ENCODE measurements at places on chromosomes 13 and 19. TPM values are rescaled to one million over a fixed set of nuclear protein-coding genes. Genes with fewer than 3 reads are reported as not detected.

KATNAL1 gene
- 1.4 TPM for polyA plus RNA-seq

DNA sequence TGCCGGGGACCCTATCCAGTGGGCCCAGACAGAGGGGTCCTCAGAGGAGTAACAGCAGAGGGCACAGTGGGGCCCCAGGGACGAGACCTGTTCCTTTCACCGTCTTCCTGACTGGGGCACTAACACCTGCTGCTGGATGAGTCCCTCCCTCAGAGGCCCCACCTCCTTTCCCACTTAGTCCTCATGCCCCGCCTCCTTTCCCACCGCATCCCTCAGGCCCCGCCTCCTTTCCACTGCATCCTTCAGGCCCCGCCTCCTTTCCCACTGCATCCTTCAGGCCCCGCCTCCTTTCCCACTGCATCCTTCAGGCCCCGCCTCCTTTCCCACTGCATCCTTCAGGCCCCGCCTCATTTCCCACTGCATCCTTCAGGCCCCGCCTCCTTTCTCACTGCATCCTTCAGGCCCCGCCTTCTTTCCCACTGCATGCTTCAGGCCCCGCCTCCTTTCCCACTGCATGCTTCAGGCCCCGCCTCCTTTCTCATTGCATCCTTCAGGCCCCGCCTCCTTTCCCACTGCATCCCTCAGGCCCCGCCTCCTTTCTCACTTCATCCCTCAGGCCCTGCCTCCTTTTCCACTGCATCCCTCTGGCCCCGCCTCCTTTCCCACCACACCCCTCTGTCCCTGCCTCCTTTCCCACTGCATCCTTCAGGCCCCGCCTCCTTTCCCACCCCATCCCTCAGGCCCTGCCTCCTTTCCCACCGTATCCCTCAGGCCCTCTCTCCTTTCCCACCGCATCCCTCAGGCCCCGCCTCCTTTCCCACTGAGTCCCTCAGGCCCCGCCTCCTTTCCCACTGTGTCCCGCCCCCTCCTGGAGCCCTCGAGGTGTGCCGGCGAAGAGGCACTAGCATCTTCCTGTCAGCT lies 6.7 kb downstream of the SPPL2B start:
- DNase-seq = peak; percentile 27

DNA sequence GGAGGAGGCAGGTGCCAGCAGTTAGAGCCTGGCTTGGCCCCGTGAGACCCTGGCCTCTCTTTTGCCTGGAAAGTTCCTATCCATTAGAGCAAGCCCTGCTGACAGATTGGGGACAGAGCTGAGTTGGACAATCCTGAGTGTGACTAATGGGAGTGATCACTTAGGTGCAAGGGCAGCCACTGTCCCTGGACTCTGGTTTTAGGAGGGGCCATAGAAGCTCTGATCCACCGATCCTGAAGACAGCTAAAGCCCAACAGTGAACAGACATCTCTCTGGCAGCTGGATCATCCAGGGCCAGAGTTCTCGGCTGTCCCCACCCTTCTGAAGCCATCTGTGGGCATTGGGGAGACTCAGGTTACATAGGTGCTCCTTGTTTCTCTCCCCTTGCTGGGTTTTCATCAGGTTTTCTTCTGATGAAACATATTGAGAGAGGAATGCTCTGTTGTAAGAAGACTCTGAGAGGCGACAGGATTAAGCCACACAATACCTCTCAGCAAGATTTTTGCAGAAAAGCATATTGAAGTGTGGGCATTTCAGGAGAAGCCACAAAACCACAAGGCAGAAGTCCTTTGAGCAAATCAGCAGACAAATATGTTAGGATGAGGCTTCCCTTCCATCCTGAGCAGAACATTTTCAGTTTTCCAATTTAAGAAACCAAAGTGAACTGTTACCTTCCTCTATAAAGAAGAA lies 288.0 kb upstream of the MAB21L1 start:
- no peak for DNase-seq

DNA sequence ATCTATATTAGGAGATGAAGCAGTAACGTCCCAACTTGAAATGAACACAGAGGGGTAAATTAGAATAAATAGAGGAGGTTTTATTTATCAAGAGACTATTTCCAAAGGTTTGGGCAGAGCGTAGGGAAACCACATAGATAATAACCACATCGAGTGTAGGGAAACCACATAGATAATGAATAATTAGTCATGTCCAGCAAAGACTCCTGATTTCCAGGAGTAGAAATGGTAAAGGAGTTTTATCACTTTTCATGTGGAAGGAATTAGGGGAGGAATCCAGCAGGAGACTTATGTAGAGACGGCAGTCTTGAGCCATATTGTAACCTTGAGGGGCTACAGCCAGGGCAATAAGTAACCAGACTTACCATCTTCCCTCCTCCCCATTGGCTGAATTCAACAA lies 136.3 kb upstream of the CSNK1A1L start:
- no peak for DNase-seq

- DNase-seq = peak; percentile 38
These were observed 51.9 kb downstream of the DNM2 start for GRCh38 chr19:10769533-10770491.

GRCh38 chr19:15403151-15403531 lies 15.6 kb downstream of the AKAP8L start:
- DNase-seq = no peak

DNA sequence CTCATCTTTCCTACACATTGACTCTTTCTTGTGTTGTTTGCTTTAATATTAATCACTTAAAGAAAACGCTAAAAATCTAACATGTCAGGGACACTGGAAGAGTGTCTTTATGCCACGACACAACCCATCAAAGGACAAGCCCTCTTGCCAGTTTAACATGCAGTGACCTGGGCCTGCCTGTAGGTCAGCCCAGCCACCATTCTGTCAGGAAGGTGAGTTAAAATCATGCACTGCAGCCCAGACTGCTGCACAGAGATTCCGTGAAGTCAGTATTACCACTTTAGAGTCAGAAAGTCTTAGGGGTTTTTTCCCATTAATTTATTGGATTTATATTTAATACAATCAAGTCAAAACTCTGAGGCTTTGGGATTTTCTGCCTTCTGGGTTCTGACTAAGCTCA lies 58.0 kb downstream of the TNFRSF19 start:
- DNase-seq = no peak

SYDE1 gene
- polyA plus RNA-seq = 0.15 TPM

LRRC4B gene
- polyA plus RNA-seq = not detected

DNA sequence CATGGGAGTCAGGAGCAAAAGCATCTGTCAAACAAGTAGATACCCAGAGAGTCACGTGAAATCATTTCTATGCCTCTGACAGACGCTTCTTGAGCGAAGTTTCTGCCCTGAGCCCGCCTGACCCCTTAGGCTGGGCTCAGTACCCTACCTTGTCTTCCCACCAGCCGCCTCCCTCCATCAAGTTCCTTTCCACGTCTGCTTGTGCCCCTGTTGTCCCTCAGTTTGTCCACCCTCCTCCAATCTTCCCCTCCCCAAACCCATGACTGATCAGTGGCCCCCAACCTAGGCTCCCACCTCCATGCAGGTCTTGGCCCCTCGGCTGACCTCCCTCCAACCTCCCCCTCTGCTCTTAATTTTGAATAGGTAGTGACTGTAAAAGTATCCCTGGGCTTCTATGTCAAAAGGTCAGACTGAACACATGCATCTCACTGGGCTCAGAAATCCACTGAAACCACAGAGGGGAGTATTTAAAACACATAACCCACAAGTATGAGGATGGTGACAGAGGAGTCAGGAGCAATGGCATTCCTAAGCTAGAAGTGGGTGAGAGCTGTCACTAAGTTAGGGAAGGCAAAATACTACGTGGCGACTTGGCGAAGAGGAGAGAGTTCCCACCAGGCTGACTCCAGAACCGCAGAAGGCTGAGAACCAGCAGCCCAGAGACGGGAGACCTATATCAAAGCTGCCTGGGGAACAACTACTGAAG lies 1.7 kb upstream of the ZNF446 start:
- no peak for DNase-seq

DNA sequence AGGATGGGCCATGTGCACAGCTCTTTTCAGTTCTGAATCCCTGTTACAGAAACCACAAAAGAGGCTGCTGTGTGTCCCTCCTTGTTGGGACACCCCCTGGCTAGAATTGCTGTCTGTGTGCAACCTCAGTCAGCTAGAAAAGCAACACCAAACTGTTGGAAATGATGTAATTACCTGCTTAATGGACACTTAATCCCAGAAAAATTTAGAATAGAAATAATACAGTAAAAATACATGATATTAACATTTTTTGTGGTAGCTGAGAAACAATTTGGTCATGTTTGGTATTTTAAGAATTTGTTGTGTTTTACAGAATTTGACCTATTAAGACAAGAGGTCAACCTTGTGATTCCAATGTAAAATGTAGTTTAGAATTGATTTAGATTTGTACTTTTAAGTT lies 46.8 kb downstream of the FAM124A start:
- DNase-seq = no peak

- peak; percentile 96 for DNase-seq
These were observed 4.6 kb upstream of the SIGLEC10 start for GRCh38 chr19:51422053-51422448.
